ENCODE measurements at places on chromosomes 3 and 15.

DNA sequence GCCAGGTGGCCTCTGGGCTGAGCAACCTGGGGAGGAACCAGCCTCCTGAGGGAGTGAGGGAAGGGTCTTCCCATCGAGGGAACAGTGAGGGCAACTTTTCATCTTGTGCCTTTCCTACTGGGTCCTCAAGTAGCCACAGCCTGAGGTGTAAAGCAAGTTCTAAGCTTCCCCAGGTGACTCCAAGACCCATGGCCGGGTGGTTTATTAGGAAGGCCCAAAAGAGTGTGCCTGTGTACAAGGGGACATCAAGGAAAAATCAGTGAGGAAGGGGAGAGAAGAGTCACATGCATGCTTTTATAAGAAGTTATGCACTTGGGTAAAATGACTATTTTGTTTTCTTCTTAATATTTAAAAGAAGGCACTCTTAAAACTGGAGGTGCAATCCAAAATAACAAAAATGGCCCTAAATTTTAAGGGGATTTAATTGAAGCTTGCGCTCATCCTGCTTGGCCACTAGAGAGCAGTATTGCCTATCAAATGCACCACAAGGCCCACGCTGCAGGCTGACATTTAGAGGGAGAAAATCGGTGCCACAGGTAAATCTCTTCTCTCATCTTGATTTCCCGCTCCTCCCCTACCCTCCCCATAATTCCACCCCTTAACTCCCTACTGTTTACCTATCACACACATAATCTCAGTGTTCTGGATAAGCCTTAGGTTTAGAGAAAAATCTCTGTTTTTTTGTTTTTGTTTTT, 6.7 kb downstream of the NANOGP8 start:
- ATAC-seq: peak; percentile 79

DNA sequence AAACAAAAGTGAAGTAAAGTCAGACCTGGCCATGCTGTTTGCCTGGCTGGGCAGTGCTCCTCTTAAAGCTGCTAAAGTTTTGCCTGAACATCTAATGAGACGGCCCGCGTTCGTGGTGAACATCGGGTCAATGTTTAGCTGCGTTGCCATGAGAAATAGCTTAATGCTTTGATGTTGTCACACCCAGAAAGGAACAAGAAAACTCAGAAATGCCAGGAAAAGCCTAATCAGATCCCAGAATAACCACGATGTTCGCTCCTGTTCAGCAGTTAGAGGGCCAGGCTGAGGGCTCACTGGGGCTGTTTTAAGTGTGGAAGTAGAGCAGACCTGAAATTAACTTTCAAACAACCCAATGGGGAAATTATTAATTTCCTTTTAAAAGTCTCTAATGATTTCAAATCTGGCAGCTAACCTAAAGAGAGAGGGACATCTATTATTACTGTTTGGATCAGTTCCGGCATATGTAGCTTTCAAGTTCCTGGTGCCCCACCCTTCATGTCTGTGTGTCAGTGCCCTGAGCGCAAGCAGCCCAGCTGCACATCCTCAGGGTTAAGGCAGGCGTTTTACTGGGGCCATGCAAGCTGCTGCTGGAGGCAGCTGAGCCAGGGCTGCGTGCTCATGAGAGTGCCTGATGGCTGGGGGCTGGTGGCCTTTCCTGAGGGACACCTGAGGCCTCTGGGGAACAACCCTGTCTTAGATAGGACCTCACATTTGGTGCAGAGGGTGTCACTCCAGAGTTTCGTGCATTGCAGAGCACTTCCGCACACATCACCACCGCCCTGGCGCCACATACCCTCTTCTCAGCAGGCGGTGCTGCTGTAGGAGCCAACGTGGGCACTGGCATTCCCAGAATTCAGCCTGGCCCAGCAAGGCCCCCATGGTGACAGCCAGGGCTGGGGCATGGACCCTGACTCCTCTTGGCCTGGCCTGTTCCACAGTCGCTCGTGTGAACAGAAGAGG, 76.6 kb downstream of the LRRK1 start:
- no peak for ATAC-seq

DNA sequence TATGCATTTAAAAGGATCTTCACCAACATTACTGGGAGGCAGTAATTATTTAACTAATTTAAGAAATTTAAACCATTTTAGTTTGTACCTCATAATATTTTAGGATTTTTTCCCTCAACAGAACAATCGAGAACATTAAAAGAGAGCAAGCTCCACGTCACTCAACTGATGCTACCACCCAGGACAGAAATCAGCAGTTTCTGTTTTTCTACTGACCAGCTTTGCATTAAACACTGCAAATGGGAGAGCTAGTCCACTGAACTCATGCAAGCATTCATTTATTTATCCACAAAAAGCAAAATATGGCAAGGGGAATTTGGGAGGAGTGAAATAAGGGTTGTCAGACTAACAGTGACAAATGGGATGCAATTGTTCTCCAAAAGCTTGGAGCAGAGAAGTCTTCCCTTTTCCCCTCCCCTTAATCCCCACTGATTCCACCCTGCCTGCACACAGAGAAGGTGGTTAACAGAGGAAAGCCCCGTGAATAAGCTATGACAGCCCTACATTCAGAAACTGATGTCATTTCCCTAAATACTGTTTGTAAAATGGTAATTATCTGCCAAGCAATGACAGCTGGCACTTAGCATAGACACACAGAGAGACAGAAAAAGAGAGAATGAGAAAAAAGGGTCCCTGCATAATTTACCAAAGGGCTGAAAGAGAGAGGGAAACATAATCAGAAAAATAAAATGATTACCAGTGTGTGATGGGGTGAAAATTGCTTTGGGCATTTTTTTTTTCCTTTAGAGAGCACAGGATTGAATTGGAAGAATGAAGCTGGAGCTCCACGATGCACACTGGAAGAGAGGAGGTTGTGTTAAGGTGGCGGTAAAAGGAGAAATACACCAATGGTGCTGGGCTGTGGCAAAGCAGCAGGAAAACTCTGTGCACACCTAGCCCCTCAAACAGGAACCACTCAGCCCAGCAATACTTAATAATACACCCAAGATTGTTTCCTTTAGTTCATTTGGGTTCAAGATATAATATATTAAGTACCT, 777.4 kb downstream of the TUSC7 start:
- no peak for ATAC-seq

GRCh38 chr15:66290007-66290406, 3.4 kb upstream of the DIS3L start:
- ATAC-seq: no peak

DNA sequence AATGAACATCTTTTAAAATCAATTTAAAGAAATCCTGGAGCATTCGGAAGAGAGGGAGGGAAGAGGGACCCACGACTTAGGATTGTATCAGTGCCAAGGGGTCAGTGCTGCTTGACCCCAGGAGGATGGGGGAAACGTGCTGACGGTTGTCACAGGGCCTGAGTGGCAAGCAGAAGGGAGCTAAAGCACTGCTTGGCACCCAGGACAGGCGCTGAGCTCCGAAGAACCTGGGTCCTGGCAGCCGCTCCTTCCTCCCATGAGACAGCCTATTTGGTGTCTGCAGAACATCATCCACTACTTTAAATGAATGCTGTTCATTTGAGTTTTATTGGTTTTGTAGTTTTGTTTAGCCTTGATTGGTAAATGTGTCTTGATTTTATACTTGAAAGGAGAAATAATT, 54.5 kb downstream of the RGMA start:
- ATAC-seq: no peak

DNA sequence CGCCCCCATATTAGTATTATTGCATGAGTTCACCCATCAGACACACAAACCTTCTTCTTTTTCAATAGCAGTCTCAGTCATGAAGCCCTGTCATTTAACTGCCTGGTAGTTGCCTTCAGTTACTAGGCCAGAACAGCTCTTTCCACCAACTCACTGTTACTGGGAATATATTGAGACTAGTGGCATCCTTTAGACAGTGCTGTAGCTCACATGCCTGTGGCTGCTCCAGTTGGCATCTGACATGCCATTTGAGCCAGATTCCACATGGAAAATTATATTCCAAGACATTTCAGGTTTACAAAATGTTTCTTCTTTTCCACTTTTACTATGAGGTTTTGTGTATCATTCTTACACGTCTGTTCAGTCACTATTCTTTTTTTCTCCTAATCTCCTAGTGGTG, 146.1 kb downstream of the GHSR start:
- no peak for ATAC-seq

DNA sequence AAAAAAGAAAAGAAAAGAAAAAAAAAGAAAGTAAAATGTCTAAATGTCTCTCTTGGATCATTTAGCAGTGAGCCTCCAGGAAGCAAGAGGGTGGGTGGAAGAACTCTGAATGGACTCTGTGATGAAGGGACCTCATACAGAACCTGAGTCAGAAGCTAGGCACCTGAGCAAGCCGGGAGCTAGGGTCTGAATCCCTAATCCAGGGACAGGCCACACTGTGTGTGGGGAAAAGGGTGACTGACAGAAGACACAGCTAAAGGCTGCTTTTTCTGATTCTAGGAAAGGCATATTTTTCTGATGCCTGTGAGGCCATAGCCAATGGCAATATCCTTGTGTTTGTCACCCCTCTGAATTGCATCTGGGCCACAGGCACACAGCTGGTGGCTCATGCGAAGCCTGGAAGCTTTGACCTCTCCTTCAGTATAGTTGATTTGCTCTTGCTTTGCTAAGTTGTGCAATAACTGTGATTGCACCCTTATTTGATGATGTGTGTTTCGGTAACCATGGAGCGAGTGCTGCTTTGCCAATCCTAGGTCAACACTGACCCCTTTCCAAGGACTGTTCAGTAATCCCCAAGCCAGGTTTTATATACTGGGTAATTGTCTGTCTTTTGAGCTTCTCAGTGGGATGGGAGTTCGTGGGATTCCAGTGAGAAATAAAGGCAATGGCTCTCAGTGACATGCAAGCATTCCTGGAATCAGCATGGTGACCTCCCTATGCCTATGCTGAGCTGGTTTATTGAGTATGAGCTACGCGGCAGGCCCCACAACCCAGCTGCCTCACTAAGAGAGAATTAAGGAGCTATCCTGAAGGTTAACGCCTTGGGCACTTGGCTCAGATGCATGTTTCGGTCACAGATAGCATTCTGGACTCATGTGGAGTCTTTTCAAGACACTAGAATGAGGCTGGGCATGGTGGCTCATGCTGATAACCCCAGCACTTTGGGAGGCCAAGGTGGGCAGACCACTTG, 49.0 kb upstream of the OSBPL11 start:
- no peak for ATAC-seq

DNA sequence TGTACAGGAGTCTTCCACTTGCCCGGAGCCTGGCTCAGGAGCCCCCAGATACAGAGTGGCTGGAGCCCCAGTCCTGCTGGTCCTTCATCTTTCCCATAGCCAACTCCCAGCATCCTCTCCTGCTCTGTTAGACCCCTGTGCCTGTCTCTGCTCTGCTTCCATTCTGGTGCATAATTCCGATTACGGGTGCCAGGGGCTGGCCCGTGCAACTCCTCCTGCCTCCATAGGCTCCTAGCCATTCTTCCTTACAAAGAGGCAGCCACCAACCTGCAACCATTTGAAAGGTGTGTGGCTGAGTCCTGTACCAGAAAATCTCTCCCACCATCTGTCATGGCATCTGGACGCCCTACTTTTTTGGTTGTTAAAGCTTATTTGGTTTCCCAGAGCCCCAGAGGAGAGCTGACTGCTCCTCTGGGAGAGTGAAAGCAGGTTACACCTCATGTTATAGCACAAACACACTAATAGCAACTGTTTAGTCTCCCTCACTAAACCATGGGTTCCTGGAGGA, 5.2 kb upstream of the RAD18 start:
- ATAC-seq: no peak

GRCh38 chr3:36918050-36918449, 26.8 kb downstream of the TRANK1 start:
- ATAC-seq: no peak

DNA sequence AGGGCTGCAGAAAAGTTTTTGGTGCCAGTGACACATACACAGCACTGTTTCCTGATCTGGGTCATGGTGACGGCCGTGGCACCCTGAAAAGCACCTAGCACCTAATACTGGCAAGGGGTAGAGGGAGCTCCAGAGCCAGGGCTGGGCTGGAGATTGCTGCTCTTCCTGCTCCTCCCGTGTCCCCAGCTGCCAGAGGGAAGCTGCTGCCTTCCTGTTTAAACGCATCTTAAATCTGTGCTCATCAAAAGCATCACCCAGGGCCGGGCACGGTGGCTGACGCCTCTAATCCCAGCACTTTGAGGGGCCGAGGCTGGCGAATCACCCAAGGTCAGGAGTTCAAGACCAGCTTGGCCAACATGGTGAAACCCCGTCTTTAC, 156.7 kb upstream of the MEF2A start:
- ATAC-seq: peak; percentile 80

All from SK-N-SH treated with all-trans-retinoic acid at 6 μM for 48 hours (cell line).